ENCODE measurements at places on chromosomes 2 and 18. TPM values are rescaled to one million over a fixed set of nuclear protein-coding genes. Genes with fewer than 3 reads are reported as not detected.
A peak's percentile ranks its signal among the peaks of the same experiment; 100 is the strongest.

The SETBP1 gene
- 1.5 TPM for total RNA-seq

DNA sequence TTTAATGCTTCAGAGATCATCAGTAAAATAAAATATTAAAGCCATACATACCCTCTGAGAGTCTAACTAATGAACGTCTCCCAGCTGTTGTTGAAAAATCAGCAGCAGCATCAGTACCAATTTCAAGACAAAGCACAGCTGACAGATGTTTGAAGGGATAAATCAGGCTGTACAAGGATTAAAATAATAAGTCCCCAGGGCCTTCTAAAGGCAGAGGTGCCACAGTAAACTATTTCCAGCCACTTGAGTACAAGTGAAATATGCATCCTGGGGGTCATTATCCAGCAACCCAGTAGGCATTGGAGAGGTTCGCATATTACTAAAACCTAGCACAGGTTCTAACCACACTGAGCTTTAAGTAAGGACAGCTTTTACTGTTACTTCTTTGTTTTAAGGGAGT lies 76.9 kb downstream of the NXPH2 start:
- DNase-seq = no peak

- no peak for DNase-seq
These were observed 204.3 kb downstream of the GULP1 start for GRCh38 chr2:188495969-188496431.

The ALMS1 gene
- total RNA-seq = 17.4 TPM

DNA sequence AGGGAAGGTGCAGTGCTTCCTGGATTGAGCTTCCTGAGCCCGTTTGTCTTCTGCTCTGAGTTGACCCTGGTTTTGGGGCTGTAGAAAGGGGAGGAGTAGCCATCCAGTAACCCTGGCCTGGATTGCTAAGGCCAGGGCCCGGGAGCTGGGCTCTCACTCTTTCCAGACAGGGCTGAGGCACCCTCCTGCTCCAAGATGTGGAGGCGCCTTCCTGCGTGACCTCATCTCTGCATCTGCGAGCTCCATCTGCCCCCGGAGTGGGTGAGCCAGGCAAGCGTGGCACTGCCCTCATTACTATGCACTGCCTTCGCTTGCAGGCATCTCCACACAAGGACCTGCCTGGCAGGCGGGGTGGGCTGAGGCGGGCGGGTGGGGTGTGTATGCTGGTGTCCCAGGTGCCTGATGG lies 58.0 kb downstream of the RAB31 start:
- DNase-seq = no peak

DNA sequence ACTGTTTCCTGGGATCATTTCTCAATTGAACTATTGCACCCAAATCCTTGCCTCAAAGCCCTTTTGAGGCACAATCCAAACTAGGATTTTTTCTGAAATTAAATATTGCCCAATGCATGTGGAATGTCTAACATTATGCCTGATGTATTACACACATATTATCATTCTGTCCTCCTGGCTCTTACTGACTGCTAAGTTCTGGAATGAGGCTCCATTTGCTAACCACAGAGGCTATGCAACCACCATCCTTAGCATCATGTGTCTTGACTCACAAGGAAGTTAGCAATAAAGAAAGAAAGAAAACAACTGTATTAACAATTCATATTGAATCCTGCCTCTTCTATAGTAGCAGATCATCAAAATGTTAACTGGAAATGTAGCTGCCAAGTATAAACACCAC lies 1142.7 kb downstream of the CNTNAP5 start:
- no peak for DNase-seq

GRCh38 chr2:157264099-157264498 lies 6.6 kb downstream of the GALNT5 start:
- DNase-seq = no peak

DNA sequence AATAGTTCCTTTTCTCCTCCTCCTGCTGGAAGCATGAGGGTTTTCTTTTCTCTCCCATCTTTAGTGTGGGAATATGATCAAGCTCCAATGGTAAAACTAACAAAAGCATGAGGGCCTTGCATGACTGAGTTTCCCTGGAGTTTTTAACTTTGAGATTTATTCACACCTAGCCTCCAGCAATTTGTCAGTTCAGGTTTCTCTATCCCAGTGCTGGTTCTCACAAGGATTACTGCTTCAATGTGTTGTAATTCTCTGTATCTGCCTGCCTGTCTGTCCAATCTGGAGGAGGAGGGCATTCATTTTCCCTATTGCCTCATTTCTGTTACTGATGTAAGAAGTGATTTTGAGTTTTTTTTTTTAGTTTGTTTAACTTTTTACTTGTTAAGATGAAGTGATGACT lies 57.6 kb upstream of the RPRM start:
- DNase-seq = no peak

The TOGARAM2 gene
- not detected for total RNA-seq

DNA sequence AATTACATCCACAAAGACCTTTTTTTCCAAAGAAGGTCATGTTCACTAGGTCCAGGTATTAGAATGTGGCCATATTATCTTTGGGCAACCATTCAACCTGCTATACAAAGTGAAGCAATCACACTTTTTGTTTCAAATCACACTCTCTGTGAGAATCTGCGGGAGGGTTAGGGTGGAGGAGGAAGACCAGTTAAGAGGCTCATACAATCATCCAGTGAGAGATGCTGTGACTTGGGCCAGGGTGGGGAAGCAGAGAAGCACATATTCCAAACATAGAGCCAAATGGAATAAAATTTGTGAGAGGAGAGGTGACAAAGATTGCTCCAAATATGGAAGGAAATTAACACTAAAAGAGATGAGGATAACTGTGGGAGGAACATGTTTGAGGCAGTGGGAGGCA lies 351.6 kb downstream of the CYRIA start:
- no peak for DNase-seq

The CCL20 gene
- total RNA-seq = 6.0 TPM

- DNase-seq = no peak
These were observed 118.9 kb upstream of the OTOS start for GRCh38 chr2:240259201-240259923.

GRCh38 chr18:56799756-56800155 lies 148.6 kb downstream of the WDR7 start:
- DNase-seq = peak; percentile 18

The TCF23 gene
- total RNA-seq = not detected

GRCh38 chr18:65751155-65752085 lies 608 bp downstream of the CDH7 start:
- no peak for DNase-seq

- DNase-seq = no peak
These were observed 15.5 kb upstream of the CPS1 start for GRCh38 chr2:210540900-210541289.

DNA sequence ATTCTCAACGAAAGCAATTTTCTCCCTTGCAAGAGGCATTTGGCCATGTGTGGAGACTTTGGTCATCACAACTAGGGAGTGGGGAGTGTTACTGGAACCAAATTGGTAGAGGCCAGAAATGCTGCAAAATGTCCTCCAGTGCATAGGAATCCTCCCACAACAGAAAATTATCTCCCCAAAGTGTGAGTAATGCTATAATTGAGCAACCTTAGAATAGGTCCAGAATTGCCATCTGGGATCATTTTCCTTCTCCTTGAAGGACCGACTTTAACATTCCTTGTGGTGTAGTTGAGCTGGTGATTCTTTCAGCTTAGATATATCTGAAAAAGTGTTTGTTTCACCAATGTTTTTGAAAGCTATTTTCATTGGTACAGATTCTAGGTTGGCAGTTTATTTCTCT lies 111.2 kb upstream of the SMIM21 start:
- no peak for DNase-seq

The REG3A gene
- not detected for total RNA-seq

GRCh38 chr2:172089633-172090032 lies 4.3 kb downstream of the DLX1 start:
- no peak for DNase-seq

- no peak for DNase-seq
These were observed 20.1 kb upstream of the ALLC start for GRCh38 chr2:3637692-3638455.

- no peak for DNase-seq
These were observed 2.7 kb downstream of the XPO1 start for GRCh38 chr2:61535449-61535848.

The SLC19A3 gene
- not detected for total RNA-seq

- no peak for DNase-seq
These were observed 37.7 kb downstream of the COBLL1 start for GRCh38 chr2:164803776-164804466.

GRCh38 chr2:165164201-165164600 lies 39.6 kb downstream of the SCN3A start:
- no peak for DNase-seq

The SLC5A7 gene
- total RNA-seq = not detected

GRCh38 chr18:36633961-36634412 lies 194.8 kb downstream of the TPGS2 start:
- DNase-seq = no peak

The STARD6 gene
- not detected for total RNA-seq

- DNase-seq = no peak
These were observed 20.8 kb downstream of the IMMT start for GRCh38 chr2:86174445-86174844.

The CTLA4 gene
- not detected for total RNA-seq

- DNase-seq = no peak
These were observed 36.6 kb upstream of the AAK1 start for GRCh38 chr2:69680001-69680675.

DNA sequence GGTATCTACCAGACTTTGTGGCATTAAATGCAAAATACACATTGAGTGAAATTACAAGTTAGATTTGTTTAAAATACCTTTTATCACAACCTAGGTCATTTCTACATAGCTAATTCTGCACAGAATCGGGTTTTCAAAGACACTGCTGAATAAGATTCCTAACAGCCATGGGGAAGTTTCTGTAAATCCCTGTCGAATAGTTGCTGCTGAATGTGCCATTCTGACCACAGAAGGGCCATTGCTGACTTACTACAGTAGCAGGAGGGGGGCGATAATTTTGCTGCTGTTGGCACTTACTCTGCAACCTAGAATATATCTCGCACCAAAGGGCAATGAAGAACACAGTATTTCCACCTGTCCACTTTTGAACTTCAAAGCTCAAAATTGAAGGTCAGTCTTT lies 232.8 kb downstream of the TCF4 start:
- DNase-seq = no peak

The FTCDNL1 gene
- not detected for total RNA-seq

GRCh38 chr2:37877457-37878315 lies 47.4 kb upstream of the RMDN2 start:
- peak; percentile 48 for DNase-seq
